ENCODE measurements at places on chromosomes 2 and 18. TPM values are rescaled to one million over a fixed set of nuclear protein-coding genes. Genes with fewer than 3 reads are reported as not detected.

GRCh38 chr2:200353874-200354273 is 47.4 kb downstream of the SPATS2L start:
- no peak overlapping the region for H3K27ac ChIP-seq
- no peaks in the 10 kb centered on the region for H3K4me1 ChIP-seq
- no peaks in the 10 kb centered on the region for H3K36me3 ChIP-seq
- no peaks in the 10 kb centered on the region for H3K27me3 ChIP-seq

DNA sequence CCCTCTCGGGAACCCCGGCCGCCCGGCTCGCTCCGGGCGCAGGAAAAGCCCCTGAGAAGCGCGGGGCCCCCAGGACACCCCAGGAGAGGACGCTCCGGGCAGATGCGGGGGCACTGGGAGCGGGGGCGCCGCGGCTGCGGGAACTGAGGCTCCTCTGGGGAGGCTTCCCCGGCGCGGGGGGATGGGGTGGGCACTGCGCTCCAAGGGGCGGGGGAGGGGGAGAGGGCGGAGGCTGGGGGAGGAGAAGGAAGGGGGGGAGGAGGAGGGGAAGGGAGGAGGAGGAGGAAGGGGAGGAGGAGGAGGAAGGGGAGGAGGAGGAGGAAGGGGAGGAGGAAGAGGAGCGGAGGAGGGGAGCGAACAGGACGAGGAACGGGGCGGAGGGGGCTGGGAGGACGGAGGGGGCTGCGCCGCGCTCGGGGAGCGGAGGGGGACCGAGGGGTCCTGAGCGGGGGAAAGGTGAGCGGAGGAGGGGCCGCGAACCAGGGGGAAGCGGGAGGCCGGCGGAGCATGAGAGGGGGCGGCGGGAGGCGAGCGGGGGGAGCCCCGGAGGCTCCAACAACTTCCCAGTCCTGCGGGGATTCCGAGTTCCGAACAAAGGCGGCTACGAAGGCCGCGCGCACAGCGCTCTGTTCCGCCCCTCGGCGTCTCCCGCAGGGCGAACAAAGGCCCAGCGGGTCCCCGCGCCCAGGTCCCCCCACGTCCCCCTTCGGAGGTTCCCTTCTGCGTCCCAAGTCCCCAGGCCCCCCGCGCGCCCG is 742 bp downstream of the PXDN start:
- H3K36me3 ChIP-seq: no peaks in the 10 kb centered on the region
- no peak overlapping the region for H3K4me3 ChIP-seq
- H3K4me1 ChIP-seq: peaks cover 5% of the 10 kb centered on the region
- H3K27me3 ChIP-seq: peaks cover 39% of the 10 kb centered on the region
- no peak overlapping the region for H3K27ac ChIP-seq

- no peaks in the 10 kb centered on the region for H3K4me1 ChIP-seq
- no peak overlapping the region for H3K27ac ChIP-seq
- no peaks in the 10 kb centered on the region for H3K36me3 ChIP-seq
- DNase-seq: no peak
- no peak overlapping the region for H3K4me3 ChIP-seq
- no peaks in the 10 kb centered on the region for H3K27me3 ChIP-seq
These were observed 148.0 kb upstream of the CYRIA start for GRCh38 chr2:16813593-16813992.

DNA sequence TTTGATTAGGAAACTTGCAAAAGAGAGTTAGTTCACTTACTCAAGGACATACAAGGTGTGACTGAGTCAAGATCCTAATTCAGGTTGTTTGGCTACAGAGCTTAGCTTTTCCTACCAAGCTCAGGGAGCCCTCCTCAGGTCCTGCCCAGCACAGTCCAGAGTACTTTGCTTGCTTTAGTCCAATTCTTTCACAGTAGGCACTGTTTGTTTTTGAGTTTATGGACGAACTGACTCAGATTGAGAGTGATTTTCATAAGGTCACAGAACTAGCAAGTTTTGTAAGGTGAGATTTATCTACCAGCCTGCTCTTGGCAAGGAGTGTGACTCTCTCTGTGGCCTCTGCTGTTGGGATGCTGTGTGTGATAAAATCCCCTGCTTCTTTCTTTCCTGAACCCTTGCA is 310.5 kb downstream of the PTPRM start:
- no peak for DNase-seq

- no peak overlapping the region for H3K4me3 ChIP-seq
- no peaks in the 10 kb centered on the region for H3K36me3 ChIP-seq
- no peak for DNase-seq
- no peaks in the 10 kb centered on the region for H3K4me1 ChIP-seq
These were observed 3.4 kb upstream of the DSG3 start for GRCh38 chr18:31444142-31444541.

DNA sequence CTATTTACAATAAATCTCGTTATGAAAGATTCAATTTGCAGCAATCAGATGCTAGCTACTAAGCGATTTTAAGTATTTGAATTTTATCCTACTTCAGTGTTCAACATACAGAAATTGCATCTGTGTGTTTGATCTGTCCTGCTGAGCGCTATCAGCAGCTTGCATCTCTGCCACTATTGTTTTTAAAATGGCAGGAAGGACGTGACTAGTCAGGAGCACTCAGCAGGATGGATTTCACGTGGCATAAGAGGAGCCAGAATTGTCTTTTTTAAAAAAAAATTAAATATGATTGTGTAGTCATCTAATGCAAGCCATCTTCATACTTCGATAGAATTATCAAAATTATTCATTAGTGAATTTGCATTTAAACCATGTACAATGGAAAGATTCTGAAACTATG is 2.8 kb upstream of the KLHL14 start:
- H3K27me3 ChIP-seq: peaks cover 28% of the 10 kb centered on the region
- H3K4me3 ChIP-seq: no peak overlapping the region
- DNase-seq: no peak
- H3K27ac ChIP-seq: no peak overlapping the region
- peaks cover 3% of the 10 kb centered on the region for H3K4me1 ChIP-seq

The PCARE gene
- not detected for total RNA-seq

The STARD6 gene
- total RNA-seq: not detected

DNA sequence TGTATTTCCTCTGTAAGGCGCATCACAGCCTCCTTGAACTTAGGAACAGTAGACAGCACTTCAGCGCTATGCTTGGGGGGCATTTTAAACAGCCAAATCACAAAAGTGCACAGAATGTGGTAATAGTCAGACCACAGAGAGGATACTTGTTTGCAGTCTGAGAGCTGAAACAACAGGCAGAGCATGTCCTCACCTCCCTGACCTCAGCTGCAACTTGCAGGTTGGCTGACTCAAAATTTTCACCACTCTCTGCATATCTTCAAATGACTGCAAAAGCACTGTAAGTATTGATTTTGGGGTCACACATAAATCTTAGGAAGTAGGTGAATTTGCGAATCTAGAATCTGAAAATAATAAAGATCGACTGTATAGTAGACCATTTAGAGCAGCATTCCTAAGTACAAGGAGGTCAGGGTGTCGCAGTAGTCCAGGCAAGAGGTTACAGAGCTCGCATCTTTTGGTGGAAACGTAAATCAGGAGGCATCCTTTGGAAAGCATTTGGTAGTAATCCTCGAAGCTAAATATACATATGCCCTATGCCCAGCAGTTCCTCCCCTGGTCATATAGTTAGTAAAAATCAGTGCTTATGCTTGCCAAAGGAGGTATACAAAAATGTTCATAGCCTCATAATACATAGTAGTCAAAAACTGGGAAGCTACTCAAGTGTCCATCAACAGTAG is 108.2 kb upstream of the MYCN start:
- H3K4me1 ChIP-seq: no peaks in the 10 kb centered on the region
- no peak for DNase-seq
- no peaks in the 10 kb centered on the region for H3K27me3 ChIP-seq
- no peak overlapping the region for H3K27ac ChIP-seq

- H3K27me3 ChIP-seq: peaks cover 8% of the 10 kb centered on the region
- no peak for DNase-seq
- no peaks in the 10 kb centered on the region for H3K4me1 ChIP-seq
- no peaks in the 10 kb centered on the region for H3K36me3 ChIP-seq
These were observed 495.6 kb downstream of the NYAP2 start for GRCh38 chr2:225895126-225895525.

GRCh38 chr2:179393481-179393880 is 128.8 kb upstream of the SESTD1 start:
- H3K27ac ChIP-seq: no peak overlapping the region
- no peaks in the 10 kb centered on the region for H3K36me3 ChIP-seq
- DNase-seq: no peak
- no peak overlapping the region for H3K4me3 ChIP-seq
- no peaks in the 10 kb centered on the region for H3K4me1 ChIP-seq

DNA sequence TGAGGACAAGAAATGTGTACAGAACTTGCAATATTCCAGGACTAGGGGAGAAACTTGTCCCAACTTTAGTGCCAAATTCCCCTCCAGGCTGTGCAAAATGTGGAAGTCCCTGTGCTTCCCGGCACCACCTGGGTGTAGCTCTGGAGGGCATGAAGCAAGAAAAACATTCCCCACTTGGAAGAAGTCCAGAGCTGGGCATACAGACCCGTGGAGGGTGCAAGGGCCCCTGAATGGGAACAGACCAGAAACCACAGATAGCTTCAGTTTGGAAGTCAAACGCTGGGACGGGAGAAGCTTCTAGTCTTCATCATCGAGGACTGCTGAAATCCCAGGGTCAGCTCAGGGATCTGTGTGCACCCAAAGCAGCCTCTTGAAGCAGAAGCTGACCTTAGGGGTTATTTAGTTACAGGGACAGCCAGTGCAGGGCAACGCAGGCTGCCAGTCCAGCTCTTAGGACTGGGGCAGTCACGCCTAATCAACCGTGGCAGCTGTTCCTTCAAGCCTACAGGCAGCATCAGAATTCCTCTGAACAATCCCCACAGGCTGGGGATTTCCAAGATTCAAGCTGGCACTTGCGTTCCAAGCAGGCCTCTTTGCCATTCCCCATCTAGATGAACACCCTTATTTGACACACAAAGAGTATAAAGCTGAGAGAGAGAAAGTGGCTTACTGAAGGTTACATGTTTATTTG is 269.4 kb downstream of the LOXHD1 start:
- no peaks in the 10 kb centered on the region for H3K27me3 ChIP-seq
- H3K4me1 ChIP-seq: no peaks in the 10 kb centered on the region
- no peak overlapping the region for H3K27ac ChIP-seq
- no peak for DNase-seq
- no peak overlapping the region for H3K4me3 ChIP-seq

DNA sequence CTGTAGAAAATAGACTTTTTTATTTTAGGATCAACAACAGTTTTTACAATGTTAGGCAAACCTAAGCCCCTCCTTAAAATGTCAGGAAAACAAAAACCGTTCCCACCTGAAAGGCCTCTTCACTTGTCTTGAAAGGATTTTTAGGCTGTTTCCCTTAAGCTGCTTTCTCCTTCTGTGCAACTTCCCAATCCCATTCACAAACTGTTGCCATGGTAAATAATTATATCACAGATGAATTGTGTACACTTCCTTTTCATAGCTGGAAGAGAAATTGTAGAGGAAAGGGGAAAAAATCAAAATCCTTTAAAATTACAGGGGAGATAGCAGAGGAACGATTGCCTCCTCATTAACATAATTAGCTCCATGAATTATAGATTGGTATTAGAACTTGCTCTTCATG is 1488.0 kb upstream of the CELF4 start:
- H3K27ac ChIP-seq: no peak overlapping the region
- no peak overlapping the region for H3K4me3 ChIP-seq
- no peaks in the 10 kb centered on the region for H3K36me3 ChIP-seq
- peaks cover 2% of the 10 kb centered on the region for H3K27me3 ChIP-seq
- H3K4me1 ChIP-seq: no peaks in the 10 kb centered on the region

DNA sequence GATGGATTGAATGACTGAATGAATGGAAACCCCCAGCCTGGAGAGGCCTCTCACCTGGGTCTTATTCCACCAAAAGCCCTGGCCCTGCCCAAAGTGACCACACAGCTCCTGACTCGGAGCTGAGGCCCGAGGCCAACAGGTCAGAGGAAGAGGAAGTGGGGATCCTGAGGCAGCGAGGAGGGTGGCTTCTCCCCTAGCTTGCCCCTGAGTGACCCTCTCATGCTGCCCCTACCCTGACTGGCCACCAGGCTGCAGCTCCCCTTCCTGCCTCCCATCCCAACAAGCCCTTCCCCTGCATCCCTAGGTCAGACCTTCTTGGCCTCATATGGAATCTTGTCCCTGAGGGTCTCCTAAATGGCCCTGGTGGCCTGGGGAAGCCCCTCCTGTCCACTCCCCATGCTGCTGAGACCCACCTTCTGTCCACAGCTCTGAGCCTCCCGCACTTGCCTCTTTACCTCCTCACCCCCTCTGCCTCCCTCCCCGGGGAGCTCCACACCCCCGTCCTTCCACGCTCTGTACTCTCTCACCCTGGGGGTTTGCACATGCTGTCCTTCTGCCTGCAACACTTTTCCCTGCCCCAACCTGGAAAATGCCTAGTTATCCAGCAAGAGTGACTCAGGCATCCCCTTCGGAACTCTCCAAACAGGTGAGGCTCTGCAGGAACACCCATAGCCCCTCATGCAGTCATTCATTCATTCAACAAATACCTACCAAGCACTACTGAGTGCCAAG is 134.8 kb upstream of the HDAC4 start:
- DNase-seq: no peak
- H3K27me3 ChIP-seq: peaks cover 5% of the 10 kb centered on the region
- peaks cover 4% of the 10 kb centered on the region for H3K4me1 ChIP-seq
- H3K4me3 ChIP-seq: no peak overlapping the region
- H3K27ac ChIP-seq: no peak overlapping the region
- H3K36me3 ChIP-seq: no peaks in the 10 kb centered on the region

DNA sequence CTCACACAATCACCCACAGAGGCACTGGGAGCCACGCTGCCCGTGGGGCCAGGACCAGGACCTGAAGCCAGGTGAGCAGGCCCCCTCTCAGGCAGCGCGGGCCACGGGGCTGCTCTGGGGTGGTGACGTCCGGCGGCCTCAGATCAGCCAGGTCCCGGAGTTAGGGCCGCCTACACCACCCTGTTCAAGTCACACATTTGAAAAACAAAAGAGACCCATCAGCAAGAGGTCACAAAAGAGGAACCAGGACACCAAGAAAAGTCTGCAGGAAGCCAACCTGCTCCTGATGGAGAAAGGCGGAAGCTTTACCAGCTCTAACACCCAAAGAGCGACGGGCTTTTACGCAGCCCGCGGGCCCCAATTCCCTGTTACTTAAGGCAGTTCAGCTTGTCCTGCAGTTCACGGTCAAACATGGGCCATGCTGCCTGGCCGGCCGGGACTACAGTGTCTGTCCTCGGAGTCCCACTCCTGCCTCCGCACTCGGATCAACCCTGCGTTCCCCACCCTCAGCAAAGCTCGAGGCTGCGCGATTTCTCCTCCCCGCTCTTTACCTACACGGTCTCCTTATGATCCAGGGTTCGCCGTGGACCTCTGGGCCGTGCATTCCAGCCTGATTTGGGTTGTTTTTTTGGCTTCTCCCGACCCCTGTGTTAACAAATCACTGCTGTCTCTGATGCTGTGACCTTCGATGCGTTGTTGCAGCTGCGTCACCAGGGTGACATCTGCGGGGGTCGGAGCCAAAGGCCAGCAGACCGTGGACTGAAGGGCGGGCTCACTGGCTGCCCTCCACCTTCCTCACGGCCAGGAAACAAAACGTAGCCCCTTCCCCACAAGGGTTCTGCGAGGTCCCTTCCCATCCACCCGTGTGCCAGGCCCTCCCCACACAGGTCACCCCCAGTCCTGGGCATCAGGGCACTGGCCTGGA is 31.0 kb downstream of the SNORC start:
- no peak overlapping the region for H3K4me3 ChIP-seq
- no peaks in the 10 kb centered on the region for H3K27me3 ChIP-seq
- H3K27ac ChIP-seq: no peak overlapping the region
- H3K4me1 ChIP-seq: peaks cover 5% of the 10 kb centered on the region
- no peaks in the 10 kb centered on the region for H3K36me3 ChIP-seq
- DNase-seq: no peak
